ENCODE measurements at places on chromosomes 3 and 15. TPM values are rescaled to one million over a fixed set of nuclear protein-coding genes. Genes with fewer than 3 reads are reported as not detected.

- DNase-seq = peak; percentile 36
Observed at GRCh38 chr15:66006986-66007385, 137.7 kb downstream of the RAB11A start.

GOLGA8T gene
- 0.10 TPM for total RNA-seq

DNA sequence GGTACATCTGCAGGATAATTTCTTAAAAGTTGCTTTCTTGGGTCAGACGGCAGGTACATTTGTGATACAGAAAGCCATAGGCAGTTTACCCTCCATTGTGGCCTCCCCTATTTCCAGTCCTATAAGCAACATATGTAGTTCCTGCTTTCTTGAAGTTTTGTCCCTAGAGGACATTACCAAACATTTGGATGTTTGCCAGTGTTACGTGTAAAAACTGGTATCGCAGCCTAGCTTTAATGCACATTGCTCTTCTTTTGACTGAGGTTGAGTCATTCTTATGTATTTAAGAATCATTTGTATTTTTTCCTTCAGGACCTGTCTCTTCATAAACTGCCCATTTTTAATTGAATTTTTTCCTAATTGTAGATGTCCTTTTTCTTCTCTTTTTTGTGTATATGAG, 114.3 kb downstream of the DIPK2A start:
- DNase-seq = peak; percentile 70

SKIC8 gene
- total RNA-seq = 64.0 TPM

GABRB3 gene
- total RNA-seq = 0.60 TPM

GRCh38 chr3:108022256-108023150, 68.3 kb downstream of the CD47 start:
- DNase-seq = peak; percentile 45

DNA sequence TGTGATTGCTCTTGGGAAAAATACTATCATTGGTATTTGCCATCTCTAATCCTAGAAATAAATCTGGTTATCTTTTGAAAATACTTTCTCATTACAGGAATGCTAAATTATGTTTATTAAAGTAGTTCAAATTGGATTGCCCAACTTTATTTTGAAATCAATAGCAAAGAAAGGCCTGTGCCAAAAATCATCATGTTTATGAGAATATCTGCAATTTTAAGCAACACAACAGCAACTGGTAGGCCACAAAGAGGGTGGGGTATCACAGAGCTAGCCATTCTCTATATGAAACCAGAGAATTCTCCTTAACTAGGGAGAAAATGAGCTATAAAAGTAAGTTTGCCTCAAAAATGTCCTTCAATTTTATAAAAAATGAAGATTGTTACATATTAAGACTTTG, 11.9 kb upstream of the TM4SF19 start:
- DNase-seq = no peak

ITIH1 gene
- not detected for total RNA-seq

- DNase-seq = no peak
Observed at GRCh38 chr3:136247436-136247835, 2.7 kb upstream of the PCCB start.

DNA sequence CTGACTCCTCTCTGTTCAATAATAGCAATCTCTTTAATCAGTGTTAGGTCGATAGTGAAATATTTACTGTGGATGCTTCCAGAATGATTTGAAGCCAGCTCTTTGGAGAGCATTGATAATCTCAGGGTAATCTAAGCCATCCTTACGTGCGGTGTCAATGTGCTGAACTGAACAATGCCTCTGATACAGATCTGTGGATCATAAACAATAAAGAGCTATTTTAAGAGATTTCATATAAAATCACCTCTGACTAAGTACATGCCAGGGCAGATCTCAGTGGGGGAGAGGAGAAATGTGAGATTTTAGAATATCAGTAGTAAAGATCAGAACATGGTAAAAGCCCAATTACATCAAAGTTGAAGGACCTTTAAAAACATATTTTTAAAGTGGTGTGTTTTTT, 319.3 kb upstream of the GBE1 start:
- no peak for DNase-seq
